HTR-8/SVneo (cell line): ENCODE measurements at places on chromosomes 6 and 20.
A peak's percentile ranks its signal among the peaks of the same experiment; 100 is the strongest.

GRCh38 chr6:81166770-81167169, 585.7 kb downstream of the TENT5A start:
- no peak for DNase-seq

- no peak for DNase-seq
Observed at GRCh38 chr6:107540465-107540857, 50.5 kb downstream of the SOBP start.

- no peak for DNase-seq
Observed at GRCh38 chr6:168671028-168671862, 230.3 kb downstream of the SMOC2 start.

DNA sequence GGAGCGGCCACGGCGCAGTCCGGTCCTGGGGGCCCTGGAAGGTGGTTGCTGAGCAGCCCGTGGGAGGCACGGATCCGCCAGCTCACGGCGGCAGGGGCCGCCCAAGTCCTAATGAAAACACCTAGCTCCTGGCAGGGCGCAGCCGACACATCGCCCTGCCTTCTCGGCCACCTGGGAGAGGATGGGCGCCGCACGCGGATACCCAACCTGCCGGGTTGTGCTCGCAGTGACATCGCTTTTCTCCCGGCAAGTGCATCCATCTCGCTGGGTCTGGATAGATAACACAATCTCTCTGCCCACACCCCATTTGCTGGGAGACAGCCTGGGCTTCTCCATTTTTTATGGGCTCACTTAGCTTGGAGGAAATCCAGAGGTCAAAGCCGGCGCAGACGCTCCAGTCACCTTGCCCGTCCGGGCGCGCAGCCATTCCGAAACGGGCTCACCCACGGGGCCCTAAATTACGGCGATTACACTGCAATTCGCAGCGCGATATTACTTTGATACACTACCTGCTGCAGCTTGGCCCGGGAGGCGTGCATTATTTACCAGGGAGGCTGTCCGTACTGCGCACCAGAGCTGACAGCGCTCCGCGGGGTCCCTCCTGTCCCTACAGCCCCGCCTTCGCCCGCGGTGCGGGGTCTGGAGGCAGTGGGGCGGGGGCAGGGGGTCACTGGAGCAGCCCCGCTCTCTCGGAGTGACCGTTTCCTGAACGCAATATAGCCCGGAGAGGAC, 36.2 kb upstream of the CCDC167 start:
- DNase-seq = no peak

- no peak for DNase-seq
Observed at GRCh38 chr20:57262301-57262700, 4.1 kb downstream of the BMP7 start.

DNA sequence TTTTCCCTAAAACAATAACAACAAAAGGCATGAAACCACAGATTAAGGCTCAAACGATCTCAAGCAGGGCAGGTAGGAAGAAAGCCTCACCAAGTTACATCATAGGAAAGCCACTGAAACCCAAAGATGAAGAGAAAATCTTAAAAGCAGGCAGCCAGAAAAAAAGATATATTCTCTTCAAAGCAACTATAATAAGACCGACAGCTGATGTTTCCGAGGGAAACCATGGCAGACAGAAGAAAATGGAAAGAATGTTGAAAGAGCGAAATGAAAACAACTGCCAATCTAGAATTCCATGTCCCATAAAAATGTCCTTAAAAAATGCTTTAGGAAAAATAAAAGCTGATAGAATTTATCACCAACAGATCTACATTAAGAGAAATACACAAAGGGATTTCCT, 161.5 kb upstream of the THBS2 start:
- DNase-seq = no peak

DNA sequence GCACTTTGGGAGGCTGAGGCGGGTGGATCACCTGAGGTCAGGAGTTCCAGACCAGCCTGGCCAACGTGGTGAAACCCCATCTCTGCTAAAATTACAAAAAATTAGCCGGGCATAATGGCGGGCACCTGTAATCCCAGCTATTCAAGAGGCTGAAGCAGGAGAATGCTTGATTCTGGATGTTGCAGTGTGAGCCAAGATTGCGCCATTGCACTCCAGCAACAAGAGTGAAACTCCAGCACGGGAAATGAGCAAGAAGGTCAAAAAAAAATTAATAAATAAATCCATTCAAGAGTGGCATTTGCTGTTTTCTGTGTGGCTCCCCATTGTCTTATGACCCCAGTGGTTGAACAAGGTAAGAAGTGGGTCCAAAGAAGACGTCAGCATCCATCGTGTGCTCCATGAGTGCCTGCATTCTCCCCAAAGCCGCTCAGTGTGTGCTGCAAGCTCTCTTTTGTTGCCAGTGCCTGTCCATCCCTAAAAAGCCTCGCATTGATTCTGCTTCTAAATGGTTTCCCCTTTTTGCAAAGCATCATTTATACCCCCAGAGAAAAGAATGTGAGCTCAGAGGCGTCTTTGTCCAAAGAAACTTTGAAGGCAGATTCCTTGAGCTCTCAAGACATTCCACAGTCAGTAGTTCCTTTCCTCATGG, 38.8 kb upstream of the MAP3K4 start:
- DNase-seq = no peak

GRCh38 chr20:37282556-37282955, 6.9 kb upstream of the MANBAL start:
- peak; percentile 66 for DNase-seq

- DNase-seq = no peak
Observed at GRCh38 chr6:138107752-138108592, 753 bp upstream of the PERP start.

DNA sequence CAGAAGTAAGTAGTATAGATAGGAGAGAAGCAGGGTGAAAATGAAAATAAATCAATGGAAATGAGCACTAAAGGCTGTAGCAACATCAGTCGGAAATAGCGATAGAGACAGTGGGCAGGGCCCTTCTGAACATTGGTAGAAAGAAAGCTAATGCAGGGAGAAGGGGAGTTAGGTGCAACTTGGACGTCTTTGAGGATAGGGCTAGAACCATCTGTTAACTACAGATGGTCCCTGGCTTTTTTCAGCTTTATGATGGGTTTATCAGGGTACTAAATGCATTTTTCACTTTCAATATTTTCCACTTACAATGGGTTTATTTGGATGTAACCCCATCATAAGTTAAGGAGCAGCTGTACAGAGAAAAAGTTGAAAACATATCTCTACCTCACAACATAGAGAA, 72.8 kb upstream of the CNR1 start:
- no peak for DNase-seq

- no peak for DNase-seq
Observed at GRCh38 chr6:133468591-133468990, 227.4 kb downstream of the EYA4 start.

GRCh38 chr6:44430326-44430725, 42.8 kb downstream of the CDC5L start:
- DNase-seq = no peak

DNA sequence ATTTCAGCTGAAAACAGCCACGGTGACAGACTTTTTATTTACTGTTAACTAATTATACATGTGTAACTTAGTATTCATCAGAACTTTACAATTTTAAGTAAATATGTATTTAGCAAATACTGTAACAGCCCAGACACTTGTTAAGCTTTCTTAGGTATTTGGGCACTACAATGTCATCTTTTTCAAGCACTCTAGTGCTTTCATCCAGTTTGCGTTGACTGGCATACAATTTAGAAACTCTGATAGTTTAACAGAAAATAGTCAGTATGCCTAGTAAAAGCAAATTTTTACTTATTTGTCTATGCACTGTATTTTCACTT, 10.6 kb downstream of the RBM39 start:
- no peak for DNase-seq

GRCh38 chr20:45987108-45987780, 15.2 kb upstream of the ZNF335 start:
- DNase-seq = peak; percentile 97

GRCh38 chr6:30263734-30264133, 50.5 kb upstream of the TRIM26 start:
- DNase-seq = peak; percentile 69

- DNase-seq = no peak
Observed at GRCh38 chr6:137799950-137800568, 67.0 kb upstream of the TNFAIP3 start.

- DNase-seq = no peak
Observed at GRCh38 chr6:41161380-41161779, 1.5 kb downstream of the TREM2 start.

DNA sequence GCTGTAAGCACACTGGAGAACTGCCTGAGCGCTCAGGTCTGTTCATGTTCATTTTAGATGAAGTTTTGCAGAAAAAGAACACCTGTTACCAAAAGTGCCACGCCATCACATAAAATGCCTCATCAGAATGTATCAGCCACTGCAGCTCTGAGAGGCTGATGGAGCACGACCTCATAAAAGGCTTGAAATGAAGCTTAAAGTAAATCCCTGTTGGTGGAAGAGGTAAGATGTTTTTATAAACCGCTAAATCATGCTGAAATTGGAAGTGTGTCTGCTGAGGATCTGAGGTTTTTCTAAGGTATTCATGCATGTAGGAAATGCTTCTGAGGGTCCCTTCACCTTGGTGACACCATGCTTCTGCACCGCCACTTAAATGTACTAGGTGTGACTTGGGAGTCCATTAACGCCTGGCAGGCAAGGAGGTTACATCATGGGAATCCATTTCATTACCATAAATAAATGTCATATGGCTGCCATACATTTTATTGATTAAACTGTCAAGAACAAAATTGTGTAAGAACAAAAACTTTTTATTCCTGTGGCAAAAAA, 363.1 kb upstream of the AGPAT4 start:
- no peak for DNase-seq

DNA sequence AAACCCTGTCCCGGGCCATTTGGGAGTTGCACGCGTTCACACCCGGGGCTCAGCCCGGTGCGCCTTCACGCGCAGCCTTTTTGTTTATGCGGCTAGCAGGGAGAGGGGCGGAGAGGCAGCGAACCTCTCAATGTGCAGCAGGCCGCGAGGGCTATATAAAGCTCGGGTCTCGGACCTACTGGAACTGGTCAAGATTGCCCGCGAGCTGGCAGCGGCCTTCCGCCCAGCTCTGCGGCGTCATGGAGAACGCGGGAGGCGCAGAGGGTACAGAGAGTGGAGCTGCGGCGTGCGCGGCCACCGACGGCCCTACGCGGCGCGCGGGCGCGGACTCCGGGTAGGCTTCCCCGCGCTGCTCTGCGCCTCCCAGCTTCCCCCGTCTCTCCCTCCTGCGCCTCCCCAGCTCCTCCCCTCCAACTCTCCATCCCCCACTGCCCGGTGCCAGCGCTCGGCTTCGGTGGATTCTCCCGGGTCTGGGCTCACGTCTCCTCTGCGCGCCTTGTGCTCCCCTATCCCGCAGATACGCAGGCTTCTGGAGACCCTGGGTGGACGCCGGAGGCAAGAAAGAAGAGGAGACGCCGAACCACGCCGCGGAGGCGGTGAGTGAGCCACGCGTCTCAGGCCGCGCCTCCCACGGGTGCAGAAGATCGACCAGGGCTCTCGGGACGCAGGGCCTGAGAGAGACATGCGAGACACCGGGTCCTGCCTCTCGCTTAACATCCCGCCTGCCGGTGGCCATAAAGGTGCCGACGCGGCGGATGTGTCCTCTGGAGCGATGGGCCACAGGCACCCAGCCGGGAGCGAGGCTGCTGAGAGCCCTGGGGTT, at the start of gene RIPPLY2:
Gene RIPPLY2, plus strand, starts transcription at position 183 of the 823 bp plus-strand sequence. Its CDS starts 57 bp downstream, at position 240.
- DNase-seq = no peak

GRCh38 chr6:90139272-90139817, 157.3 kb downstream of the BACH2 start:
- DNase-seq = no peak

DNA sequence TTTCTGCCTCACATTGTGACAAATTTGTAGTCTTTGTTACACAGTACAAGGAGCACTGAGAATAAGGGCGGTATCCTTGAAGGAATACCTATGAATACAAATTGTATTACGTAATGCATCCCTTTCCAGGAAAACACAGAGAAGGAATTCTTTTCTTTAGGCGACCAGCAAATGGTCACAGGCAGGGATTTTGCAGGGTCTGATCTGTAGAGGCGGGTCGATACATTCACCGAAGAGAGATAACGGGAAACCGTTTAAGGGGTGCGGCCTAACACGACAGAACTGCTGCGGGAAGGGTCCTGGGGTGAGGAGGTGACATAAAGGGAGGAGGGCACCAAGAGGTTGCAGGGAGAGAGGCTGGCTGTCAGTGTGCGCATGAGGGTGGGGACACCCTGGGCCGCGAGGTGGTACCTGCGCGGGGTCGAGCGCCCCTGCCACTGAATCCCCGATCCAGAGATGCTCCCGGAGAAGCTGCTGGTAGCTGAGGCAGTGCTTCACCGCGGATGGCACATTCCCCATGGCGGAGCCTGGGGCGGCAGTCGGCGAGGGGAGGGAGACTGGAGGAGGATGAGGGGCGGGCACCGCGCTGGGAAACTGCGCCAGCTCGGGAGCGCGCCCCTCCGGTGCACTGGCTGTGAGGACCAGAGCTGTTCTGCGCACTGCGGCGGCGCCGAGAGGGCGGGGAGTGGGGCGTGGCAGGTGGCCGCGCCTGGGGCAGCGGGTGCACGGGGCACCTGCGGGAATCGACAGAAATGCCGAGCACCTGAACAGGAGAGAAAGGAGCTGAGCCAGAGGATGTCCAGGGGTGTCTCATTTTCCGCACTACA, at the start of gene HMGCLL1:
Gene HMGCLL1, minus strand, starts transcription at position 656 of the 827 bp plus-strand sequence. Its CDS starts 137 bp downstream, at position 519.
- DNase-seq = peak; percentile 44

GRCh38 chr6:113654396-113654795, 202.7 kb upstream of the MARCKS start:
- DNase-seq = peak; percentile 69

GRCh38 chr6:15400572-15401004, 154.7 kb downstream of the JARID2 start:
- DNase-seq = no peak

GRCh38 chr6:129893640-129894039, 32.5 kb upstream of the TMEM244 start:
- DNase-seq = no peak
